Right lobe of liver (tissue), 6 donors: ENCODE measurements at places on chromosomes 4 and X. TPM values are rescaled to one million over a fixed set of nuclear protein-coding genes. Genes with fewer than 3 reads are reported as not detected.

KIAA1210 gene
- total RNA-seq, result not detected

SPIN2A gene
- total RNA-seq, result 0.21 TPM

STATH gene
- total RNA-seq, result not detected

OTUD6A gene
- not detected for total RNA-seq

STPG2 gene
- total RNA-seq, result 0.46 TPM

KLKB1 gene
- 114 TPM for total RNA-seq

FOXR2 gene
- not detected for total RNA-seq

MORF4L2 gene
- total RNA-seq, result 202 TPM

SSX5 gene
- total RNA-seq, result not detected

SUPT20HL1 gene
- total RNA-seq, result not detected

LNX1 gene
- total RNA-seq, result 5.6 TPM

ARHGAP24 gene
- 7.3 TPM for total RNA-seq

GRCh38 chr4:4613641-4614286 lies 71.9 kb upstream of the STX18 start:
- no peak for DNase-seq

DNA sequence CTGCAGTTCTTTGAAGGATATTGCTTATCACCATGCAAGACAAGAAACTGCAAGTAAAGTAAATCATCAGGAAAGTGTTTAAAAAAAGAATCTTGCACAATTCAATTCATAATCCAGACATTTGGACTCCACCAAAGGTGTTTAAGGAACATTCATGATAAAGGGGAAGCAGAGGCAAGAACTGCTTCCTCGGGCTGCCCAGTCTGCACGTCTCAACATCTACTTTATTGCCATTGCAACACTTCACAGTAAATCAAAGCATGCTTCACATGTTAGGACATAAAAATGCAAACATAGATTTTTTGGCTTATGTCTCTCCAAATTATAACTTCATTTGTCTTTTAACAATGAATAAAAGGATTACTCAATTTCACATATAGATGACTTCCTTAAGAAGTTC lies 42.5 kb downstream of the MID1 start:
- no peak for DNase-seq

- DNase-seq, result no peak
Observed at GRCh38 chrX:69185886-69186285, 20.6 kb upstream of the PJA1 start.

- DNase-seq, result no peak
Observed at GRCh38 chr4:173858471-173858870, 328.4 kb upstream of the HAND2 start.

- no peak for DNase-seq
Observed at GRCh38 chrX:85024044-85024443, 20.4 kb downstream of the APOOL start.

DNA sequence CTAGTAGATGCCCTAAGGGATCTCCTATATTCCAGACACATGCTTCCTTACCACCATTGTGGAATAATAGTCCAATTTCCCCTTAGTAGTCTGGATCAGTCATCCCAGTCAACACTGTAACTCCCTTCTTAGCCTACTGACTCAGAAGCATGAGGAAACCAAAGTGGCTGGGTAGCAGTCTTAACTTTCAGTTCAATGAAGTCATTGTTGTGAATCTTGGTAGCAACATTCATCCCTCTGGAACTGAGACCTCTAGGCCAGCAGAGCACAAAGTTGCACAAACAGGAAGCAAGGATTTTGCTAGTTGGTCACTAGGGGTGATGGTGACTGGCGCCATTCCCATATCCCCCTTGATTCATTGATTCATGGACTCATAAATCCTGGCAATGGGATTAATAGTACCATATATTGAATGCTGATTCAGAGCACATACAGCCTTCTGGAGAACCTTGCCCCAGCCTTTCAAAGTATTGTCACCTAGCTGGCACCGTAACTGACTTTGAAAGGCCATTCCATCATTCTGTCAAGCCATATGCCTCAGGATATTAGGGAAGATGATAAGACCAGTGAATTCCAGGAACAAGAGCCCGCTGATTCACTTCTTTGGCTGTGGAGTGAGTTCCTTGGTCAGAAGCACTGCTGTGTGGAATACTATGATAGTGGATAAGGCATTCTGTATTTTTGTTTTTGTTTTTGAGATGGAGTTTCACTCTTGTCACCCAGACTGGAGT lies 19.7 kb upstream of the GPAT3 start:
- no peak for DNase-seq

GRCh38 chr4:7978489-7978888 lies 38.8 kb upstream of the AFAP1 start:
- no peak for DNase-seq

GRCh38 chr4:184471881-184472613 lies 2.3 kb downstream of the IRF2 start:
- no peak for DNase-seq

DNA sequence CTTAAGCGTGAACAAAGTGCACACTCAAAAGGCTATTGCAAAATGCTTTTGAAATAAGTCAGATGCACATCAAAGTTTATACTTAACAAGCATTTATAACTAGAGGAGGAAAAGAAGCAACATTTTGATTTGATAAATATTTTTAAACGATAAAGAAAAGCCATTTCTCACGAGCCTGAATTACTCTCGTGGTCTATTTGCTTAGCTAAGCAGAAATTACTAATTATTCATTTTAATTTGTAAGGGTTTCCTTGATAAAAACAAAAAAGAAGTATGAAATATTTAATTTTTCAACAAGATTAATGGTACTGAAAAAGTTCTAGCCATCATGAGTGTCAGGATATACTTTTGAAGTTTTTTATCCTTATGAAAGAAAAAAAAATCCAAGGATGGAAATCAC lies 78.2 kb downstream of the UNC5C start:
- no peak for DNase-seq

- no peak for DNase-seq
Observed at GRCh38 chr4:6206771-6207290, 6.5 kb upstream of the JAKMIP1 start.

DNA sequence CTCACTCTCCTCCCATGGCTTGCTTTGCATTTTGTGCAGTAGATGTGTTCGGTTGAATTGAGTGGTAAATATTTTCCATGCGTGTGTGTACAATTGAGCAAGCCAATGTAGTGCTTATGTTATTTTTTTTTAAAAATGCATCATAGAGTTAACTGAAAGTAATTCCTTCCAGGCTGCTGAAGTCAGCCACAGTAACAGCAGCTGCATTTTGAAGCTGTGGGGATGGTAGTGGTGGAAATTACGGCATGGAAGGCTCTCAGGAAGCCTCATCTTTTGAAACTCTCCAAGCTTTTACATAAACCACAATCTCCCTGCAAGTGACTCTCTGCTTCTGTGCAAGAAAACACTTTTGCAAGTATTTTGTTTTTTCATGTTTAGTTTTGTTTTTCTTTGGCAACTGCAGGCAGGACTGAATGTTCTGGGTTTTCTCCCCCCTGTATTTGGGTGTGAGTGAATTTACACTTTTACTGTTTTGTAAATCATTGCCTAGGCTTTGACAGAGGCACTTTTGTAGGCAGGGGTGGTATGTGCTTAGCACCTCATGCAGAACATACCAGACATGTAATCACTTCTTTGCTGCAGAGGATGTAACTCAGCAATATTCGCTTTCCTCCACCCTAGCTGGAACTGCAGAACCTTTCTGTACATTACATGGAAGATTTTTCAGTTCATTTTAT lies 56.2 kb downstream of the LRRC66 start:
- no peak for DNase-seq

GRCh38 chr4:8732681-8733243 lies 138.9 kb downstream of the HMX1 start:
- DNase-seq, result no peak
